Astrocyte of the hippocampus (primary cell): ENCODE measurements at places on chromosomes 5 and 9.

GRCh38 chr5:107147589-107147988 lies 523.1 kb downstream of the EFNA5 start:
- peak; percentile 30 for DNase-seq

GRCh38 chr5:32843531-32843895 lies 132.4 kb downstream of the NPR3 start:
- no peak for DNase-seq

DNA sequence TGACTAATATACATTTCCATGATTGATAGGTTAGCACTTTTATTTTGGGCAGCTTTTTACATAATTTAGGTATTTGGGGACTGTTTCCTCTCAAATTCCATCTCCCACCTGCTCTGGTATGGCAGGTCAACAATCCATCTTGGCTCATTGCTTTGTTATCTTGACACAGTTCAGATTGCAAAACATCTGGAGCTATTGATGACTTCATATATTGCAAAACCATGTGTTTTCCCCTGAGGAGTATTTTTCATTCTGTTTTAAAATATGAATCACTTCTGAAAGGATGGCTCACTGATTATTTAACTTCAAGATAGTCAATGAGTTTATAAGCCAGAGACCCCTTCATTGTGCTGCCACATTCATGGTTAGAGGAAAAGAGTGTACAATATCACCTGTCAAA lies 1206.0 kb upstream of the C9orf72 start:
- DNase-seq = no peak

- no peak for DNase-seq
Observed at GRCh38 chr5:45109062-45109461, 300.3 kb downstream of the MRPS30 start.

- DNase-seq = no peak
Observed at GRCh38 chr9:85155352-85155751, 485.8 kb downstream of the NTRK2 start.

- no peak for DNase-seq
Observed at GRCh38 chr9:111151537-111151936, 113.3 kb upstream of the LPAR1 start.

DNA sequence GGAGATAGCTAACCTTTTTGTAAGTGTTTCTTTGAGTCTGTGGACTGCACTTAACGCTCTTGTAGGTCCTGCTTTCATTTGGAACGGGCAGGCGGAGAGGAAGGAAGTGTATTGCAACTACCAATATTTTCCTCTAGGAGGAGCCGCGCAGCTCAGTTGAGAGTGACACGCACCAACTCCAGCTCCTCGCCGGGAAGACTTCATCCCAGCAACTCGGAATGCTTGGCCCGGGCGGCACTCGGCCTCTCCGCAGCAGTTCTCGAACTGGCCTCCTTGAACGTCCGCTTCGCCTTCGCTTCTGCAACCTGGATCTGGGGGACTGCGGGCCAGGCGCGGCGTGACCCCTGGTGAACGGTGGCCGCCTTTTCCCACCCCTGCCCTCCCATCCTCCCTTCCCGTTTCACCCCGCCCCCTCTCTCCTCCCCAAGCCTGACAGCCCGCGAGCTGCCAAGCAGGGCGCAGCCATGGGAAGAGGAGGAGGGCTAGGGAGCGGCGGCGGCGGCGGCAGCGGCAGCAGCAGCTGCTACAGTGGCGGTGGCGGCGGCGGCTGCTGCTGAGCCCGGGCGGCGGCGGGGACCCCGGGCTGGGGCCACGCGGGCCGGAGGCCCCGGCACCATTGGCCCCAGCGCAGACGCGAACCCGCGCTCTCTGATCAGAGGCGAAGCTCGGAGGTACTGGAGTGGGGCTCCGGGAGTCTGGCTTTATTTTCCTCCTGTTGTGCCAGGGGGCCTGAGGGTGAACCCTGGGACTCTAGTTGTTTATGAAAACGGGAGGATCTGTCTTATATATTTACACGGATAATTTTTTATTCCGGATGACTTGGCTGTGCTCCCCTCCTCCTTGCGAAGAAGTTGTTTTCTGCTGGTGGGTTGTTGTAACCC lies at the start of gene GHR:
GHR (plus strand) TSS at position 155 of the 881 bp plus-strand sequence. CDS start 142,436 bp downstream, outside the sequence.
- DNase-seq = peak; percentile 93

- DNase-seq = no peak
Observed at GRCh38 chr9:119951591-119951990, 582.4 kb upstream of the BRINP1 start.

- no peak for DNase-seq
Observed at GRCh38 chr9:99185934-99186333, 35.8 kb downstream of the ALG2 start.

DNA sequence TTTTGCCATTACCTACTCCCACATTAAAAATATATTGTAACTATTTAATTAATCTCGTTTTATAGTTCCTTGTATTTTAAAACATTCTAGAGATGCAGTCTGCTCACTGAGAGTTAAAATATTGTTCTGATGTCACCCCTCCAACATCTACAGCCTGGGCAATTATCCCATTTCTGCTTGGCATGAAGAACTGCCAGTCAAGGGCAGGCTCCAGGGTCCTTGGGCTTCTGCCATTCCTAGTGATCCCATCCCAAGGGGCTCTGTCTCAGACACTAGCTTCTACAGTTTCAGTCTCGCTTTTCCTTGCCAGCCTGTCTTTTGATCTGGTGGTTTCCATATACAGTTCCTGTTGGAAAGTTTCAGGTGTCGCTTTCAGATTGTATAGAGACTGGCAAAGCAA lies 287.2 kb downstream of the TMEM232 start:
- no peak for DNase-seq

GRCh38 chr5:75744355-75744754 lies 27.1 kb upstream of the POC5 start:
- DNase-seq = no peak

- DNase-seq = peak; percentile 37
Observed at GRCh38 chr9:108439947-108440346, 415.8 kb downstream of the ACTL7B start.

- peak; percentile 51 for DNase-seq
Observed at GRCh38 chr5:133552925-133553525, 59.3 kb downstream of the FSTL4 start.

- DNase-seq = peak; percentile 40
Observed at GRCh38 chr9:121567500-121568342, 68.1 kb upstream of the GGTA1 start.
